ENCODE measurements at places on chromosomes 3 and 15. TPM values are rescaled to one million over a fixed set of nuclear protein-coding genes. Genes with fewer than 3 reads are reported as not detected.
A peak's percentile ranks its signal among the peaks of the same experiment; 100 is the strongest.

The CCR8 gene
- total RNA-seq = not detected

The CKMT1A gene
- not detected for total RNA-seq

The PLA2G4F gene
- not detected for total RNA-seq

- DNase-seq = no peak
- H3K27me3 ChIP-seq = no peaks in the 10 kb centered on the region
- H3K27ac ChIP-seq = no peak overlapping the region
- no peaks in the 10 kb centered on the region for H3K36me3 ChIP-seq
- H3K4me1 ChIP-seq = no peaks in the 10 kb centered on the region
- no peak overlapping the region for H3K4me3 ChIP-seq
Measured at GRCh38 chr15:96860741-96861140, 530.2 kb downstream of the NR2F2 start.

The LRRC31 gene
- total RNA-seq = not detected

DNA sequence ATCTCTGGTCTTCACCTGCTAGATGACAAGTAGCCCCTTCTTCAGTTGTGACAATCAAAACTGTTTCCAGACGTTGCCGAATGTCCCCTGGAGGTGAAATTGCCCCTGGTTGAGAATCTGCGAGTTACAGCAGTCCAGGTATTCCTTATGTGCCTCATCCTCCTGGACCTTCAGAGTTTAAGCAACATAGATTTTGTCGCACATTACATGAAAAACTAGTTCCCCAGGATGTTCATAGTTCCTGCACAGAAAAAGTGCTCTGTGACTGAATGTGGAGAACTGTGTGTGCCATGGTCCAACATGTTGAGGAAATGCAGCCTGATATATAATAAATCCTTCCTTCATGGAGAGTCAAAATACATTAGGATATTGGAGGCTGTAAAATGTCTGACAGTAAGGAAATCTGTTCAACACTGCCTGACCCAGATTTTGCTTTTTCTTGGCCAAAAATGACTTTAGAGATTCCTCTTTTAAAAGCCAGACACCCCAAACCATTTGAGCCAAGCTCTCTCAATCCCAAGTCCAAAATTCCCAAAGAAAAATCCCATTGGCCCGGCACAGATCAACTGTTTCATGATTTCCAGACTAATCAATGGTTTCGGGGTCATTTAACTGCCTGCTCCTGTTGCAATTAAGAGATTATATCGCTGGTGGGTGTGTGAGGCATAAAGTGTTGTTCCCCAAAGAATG lies 20.4 kb upstream of the SHC4 start:
- no peak overlapping the region for H3K27ac ChIP-seq
- DNase-seq = no peak

The SNX22 gene
- total RNA-seq = 51.5 TPM

- no peak overlapping the region for H3K27ac ChIP-seq
- no peaks in the 10 kb centered on the region for H3K36me3 ChIP-seq
- no peak overlapping the region for H3K4me3 ChIP-seq
- no peak for DNase-seq
- no peaks in the 10 kb centered on the region for H3K27me3 ChIP-seq
Measured at GRCh38 chr3:43627360-43627759, 5.5 kb upstream of the ANO10 start.

DNA sequence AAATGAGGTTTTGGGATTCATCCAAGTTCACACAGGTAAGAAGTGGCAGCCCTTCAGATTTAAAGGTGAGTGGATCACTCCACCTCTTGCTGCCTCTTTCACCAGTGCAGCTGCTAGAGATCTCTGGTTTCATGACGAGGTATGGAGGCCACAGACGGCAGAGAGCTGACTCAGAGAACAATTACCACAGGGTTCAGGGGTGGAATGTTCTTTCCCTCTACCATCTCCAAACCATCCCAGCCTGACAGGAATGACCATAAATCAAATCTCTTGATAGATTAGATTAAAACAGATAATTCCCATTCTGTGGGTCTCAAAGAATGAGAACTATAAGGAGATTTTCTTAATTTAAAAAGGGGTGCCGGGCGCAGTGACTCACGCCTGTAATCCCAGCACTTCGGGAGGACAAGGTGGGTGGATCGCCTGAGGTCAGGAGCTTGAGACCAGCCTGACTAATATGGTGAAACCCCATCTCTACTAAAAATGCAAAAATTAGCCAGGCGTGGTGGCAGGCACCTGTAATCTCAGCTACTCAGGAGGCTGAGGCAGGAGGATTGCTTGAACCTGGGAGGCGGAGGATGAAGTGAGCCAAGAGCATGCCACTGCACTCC lies 174.2 kb upstream of the ATP11B start:
- H3K27me3 ChIP-seq = no peaks in the 10 kb centered on the region
- no peak overlapping the region for H3K27ac ChIP-seq
- no peaks in the 10 kb centered on the region for H3K36me3 ChIP-seq
- no peak overlapping the region for H3K4me3 ChIP-seq
- peaks cover 7% of the 10 kb centered on the region for H3K4me1 ChIP-seq

- H3K27ac ChIP-seq = no peak overlapping the region
- no peaks in the 10 kb centered on the region for H3K27me3 ChIP-seq
- H3K4me1 ChIP-seq = peaks cover 36% of the 10 kb centered on the region
- peak overlapping the region; percentile 43 for H3K4me3 ChIP-seq
- H3K36me3 ChIP-seq = no peaks in the 10 kb centered on the region
Measured at GRCh38 chr15:40930430-40931299, 1.5 kb downstream of the DLL4 start.

The ITIH3 gene
- not detected for total RNA-seq

The UMPS gene
- total RNA-seq = 17.4 TPM

DNA sequence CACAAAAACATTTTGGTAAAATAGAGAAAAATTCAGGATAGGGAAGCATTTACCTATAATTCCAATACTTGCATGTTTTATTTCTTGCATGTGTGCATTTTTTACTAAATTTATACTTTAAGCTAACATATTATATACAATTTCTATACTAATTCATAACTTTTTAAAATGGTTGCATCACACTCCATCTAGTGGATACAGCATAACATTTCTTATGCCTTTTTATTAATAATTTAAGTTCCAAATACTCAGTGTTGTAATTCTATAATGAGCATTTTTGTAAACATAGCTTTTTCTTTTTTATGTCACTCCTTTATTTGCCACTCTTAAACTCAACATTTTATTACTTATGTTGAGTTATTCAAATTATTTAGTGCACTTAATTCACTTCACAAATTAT lies 477.7 kb downstream of the ZBBX start:
- no peak overlapping the region for H3K27ac ChIP-seq
- peak; percentile 42 for DNase-seq
- no peak overlapping the region for H3K4me3 ChIP-seq
- no peaks in the 10 kb centered on the region for H3K4me1 ChIP-seq
- H3K36me3 ChIP-seq = no peaks in the 10 kb centered on the region

The RASGRF1 gene
- 3.6 TPM for total RNA-seq

DNA sequence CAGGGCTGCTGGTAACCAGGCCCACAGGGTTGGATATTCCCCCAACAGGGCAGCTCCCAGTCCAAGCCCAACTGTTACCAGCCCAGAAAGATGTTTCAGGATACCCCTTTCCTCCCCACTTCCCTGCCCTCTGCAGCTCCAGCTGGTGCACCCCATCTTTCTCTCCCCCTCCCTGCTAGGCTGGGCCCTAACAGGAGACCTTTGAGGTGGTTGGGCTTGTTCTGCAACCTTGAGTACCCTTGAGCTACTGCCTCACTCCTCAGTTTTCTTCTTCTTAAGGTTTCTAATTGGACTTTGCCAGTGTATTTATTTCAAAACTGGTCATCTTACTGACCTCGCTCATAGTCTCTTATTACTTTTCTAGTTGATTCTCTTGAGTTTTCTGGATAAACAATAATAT lies 16.9 kb upstream of the INSYN1 start:
- H3K27me3 ChIP-seq = 0 out of 2 replicates have a peak, but pooled peaks cover 4% of the 10 kb centered on the region
- no peaks in the 10 kb centered on the region for H3K4me1 ChIP-seq
- no peaks in the 10 kb centered on the region for H3K36me3 ChIP-seq
- H3K4me3 ChIP-seq = no peak overlapping the region
- DNase-seq = no peak

The CCNDBP1 gene
- 119 TPM for total RNA-seq

DNA sequence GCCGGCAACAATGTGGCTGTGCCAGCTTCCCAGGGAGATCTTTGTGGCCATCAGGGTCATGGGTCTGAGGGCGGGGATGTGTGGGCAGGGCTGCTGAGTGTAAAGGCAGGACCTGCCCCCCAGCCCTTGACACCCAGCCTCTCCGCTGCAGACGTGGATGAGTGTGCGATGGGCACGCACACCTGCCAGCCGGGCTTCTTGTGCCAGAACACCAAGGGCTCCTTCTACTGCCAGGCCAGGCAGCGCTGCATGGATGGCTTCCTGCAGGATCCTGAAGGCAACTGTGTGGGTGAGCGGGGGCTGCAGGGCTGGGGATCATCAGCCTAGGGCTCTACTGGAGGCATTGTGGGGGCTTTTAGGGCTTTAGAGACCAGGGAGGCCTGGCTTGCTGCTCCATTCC lies 78.8 kb downstream of the FBLN2 start:
- DNase-seq = no peak
- H3K27ac ChIP-seq = no peak overlapping the region
- no peaks in the 10 kb centered on the region for H3K27me3 ChIP-seq
- H3K36me3 ChIP-seq = no peaks in the 10 kb centered on the region

The PP2D1 gene
- not detected for total RNA-seq

The BTLA gene
- total RNA-seq = not detected

- no peak overlapping the region for H3K27ac ChIP-seq
- no peak overlapping the region for H3K4me3 ChIP-seq
- H3K36me3 ChIP-seq = no peaks in the 10 kb centered on the region
- no peaks in the 10 kb centered on the region for H3K27me3 ChIP-seq
- DNase-seq = no peak
Measured at GRCh38 chr3:104447681-104448080, 919.0 kb upstream of the ALCAM start.

The PLSCR5 gene
- not detected for total RNA-seq

DNA sequence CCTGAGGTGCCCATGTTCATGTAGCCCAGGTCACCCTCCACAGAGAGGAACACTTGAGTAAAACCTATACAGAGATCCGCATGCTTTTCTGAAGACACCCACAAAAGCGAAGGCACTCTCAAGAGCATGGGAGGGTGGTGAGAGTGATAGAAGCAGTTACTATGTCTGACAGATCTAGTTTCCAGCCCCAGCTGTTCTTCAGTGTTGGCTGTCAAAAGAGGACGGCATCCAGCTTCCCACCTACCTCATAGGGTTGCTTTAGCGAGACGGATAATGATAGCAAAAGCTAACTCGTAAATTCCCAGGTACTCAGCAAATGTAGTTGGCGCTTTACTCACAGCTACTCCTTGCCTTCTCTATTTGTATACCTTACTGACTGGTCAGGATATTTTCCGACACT lies 3.0 kb upstream of the MEX3B start:
- peaks cover 4% of the 10 kb centered on the region for H3K4me1 ChIP-seq
- H3K4me3 ChIP-seq = no peak overlapping the region
- H3K27ac ChIP-seq = no peak overlapping the region
- H3K27me3 ChIP-seq = no peaks in the 10 kb centered on the region
- DNase-seq = no peak
- H3K36me3 ChIP-seq = no peaks in the 10 kb centered on the region

DNA sequence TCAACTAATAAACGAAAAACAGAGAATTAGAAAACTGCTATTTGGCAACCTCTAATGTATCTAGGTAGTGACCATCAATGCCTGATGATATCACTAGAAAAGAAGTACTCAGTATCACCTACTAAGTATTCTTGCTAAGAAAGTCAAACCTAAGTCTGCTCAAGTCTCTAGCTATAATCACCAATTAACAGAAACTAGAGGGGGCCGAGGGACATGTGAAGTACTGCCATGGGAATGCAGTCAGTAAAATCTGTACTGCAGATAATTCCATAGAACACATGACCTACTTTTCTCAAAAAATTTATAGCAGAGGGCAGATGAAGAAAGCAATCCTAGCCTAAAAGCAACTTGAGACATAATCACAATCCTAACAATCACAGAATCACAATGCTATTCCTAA lies 51.4 kb downstream of the CPEB1 start:
- no peaks in the 10 kb centered on the region for H3K36me3 ChIP-seq
- no peak overlapping the region for H3K4me3 ChIP-seq
- no peak overlapping the region for H3K27ac ChIP-seq
- H3K4me1 ChIP-seq = no peaks in the 10 kb centered on the region
- no peaks in the 10 kb centered on the region for H3K27me3 ChIP-seq

- H3K4me3 ChIP-seq = no peak overlapping the region
- no peaks in the 10 kb centered on the region for H3K27me3 ChIP-seq
- no peaks in the 10 kb centered on the region for H3K4me1 ChIP-seq
- H3K27ac ChIP-seq = no peak overlapping the region
Measured at GRCh38 chr15:51992953-51993352, 21.4 kb upstream of the LEO1 start.

GRCh38 chr3:57983734-57984518 lies 24.3 kb upstream of the FLNB start:
- H3K4me1 ChIP-seq = peaks cover 27% of the 10 kb centered on the region
- H3K4me3 ChIP-seq = peak overlapping the region; percentile 4
- no peaks in the 10 kb centered on the region for H3K36me3 ChIP-seq
- DNase-seq = peak; percentile 96
- H3K27me3 ChIP-seq = no peaks in the 10 kb centered on the region

- no peaks in the 10 kb centered on the region for H3K27me3 ChIP-seq
- no peak overlapping the region for H3K27ac ChIP-seq
- no peak overlapping the region for H3K4me3 ChIP-seq
- H3K4me1 ChIP-seq = peaks cover 6% of the 10 kb centered on the region
- no peak for DNase-seq
- no peaks in the 10 kb centered on the region for H3K36me3 ChIP-seq
Measured at GRCh38 chr15:66707310-66708082, 5.5 kb downstream of the SMAD6 start.

DNA sequence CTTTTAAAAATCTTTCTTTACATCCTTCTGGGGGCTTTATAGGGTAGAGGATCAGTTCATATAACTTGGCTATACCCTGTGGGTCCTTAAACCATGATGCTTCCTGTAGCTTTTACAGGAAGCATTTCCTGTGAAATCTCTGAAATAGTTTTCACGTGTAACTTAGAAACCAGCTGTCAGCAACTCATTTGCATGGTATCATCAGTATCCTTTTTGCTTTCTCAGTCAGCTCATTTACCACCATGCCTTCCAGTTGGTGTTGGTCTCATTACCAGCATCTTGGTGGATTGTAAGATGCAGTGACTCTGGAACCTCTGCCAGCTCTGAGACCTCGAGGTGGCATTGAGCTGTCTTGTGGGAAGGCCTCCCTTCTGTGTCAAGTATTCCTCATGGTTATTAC lies 96.7 kb upstream of the MYZAP start:
- H3K36me3 ChIP-seq = no peaks in the 10 kb centered on the region
- no peaks in the 10 kb centered on the region for H3K27me3 ChIP-seq
- no peak overlapping the region for H3K27ac ChIP-seq
- no peak for DNase-seq
- peaks cover 6% of the 10 kb centered on the region for H3K4me1 ChIP-seq
